ENCODE measurements at places on chromosomes 2 and 18. TPM values are rescaled to one million over a fixed set of nuclear protein-coding genes. Genes with fewer than 3 reads are reported as not detected.

Gene AKAIN1
- total RNA-seq = not detected

Gene IL37
- not detected for total RNA-seq

Gene ERICH2
- total RNA-seq = 1.2 TPM

Gene ANKRD30B
- total RNA-seq = under 0.01 TPM

Gene TTLL4
- total RNA-seq = 3.4 TPM

Gene CTLA4
- not detected for total RNA-seq

Gene TRIM43
- not detected for total RNA-seq

Gene PRKAG3
- not detected for total RNA-seq

Gene ATP6V1C2
- total RNA-seq = under 0.01 TPM

Gene TUBB6
- 475 TPM for total RNA-seq

Gene GLI2
- total RNA-seq = 11.3 TPM

Gene XDH
- total RNA-seq = not detected

Gene EPHA4
- 26.7 TPM for total RNA-seq

Gene PAX8
- total RNA-seq = 0.14 TPM

Gene CEP68
- total RNA-seq = 7.1 TPM

Gene GALNT13
- 17.2 TPM for total RNA-seq

Gene DSC2
- total RNA-seq = not detected

Gene MTERF4
- 28.6 TPM for total RNA-seq

Gene DIS3L2
- 16.4 TPM for total RNA-seq

Gene NCKAP5
- 4.3 TPM for total RNA-seq

Data from smooth muscle cell of bladder (primary cell).